Activated naive CD8-positive, alpha-beta T cell treated with anti-CD3 and anti-CD28 coated beads for 36 hours (primary cell): ENCODE measurements at places on chromosomes 1 and 21.
A peak's percentile ranks its signal among the peaks of the same experiment; 100 is the strongest.

DNA sequence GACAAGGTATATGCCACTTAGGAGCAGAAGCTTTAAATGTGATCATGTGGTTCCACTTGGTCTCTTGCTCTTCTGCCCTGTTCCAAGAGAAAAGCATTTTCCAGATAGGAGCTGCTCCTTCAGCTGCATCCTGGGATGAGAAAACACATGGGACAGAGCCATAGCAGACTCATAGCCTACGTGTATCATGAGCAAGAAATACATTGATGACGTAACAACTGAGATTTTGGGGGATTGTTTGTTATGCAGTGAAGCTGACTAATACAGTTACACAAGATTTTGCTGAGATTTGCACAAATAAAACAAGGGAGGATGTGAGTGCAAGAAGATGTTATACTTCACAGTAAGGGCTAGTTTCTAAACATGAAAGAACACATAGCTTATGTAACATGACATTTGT lies 36.0 kb upstream of the IRF2BP2 start:
- DNase-seq: no peak

DNA sequence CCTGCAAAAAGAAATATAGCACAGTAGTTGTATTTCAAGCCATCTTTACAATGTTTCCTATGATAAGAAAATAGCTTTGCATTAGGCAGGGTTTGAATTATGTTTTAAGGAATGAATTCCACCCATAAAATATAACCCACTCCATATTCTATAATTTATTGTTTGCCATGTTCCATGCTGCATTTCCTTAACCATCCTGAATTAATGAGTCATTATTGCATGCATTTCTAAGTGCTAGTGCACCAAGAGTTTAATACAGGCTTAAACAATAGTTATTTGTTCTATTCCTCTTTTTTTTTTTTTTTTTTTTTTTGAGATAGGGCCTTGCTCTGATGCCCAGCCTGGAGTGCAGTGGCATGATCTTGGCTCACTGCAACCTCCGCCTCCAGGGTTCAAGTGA lies 45.2 kb downstream of the MIGA1 start:
- DNase-seq: no peak

DNA sequence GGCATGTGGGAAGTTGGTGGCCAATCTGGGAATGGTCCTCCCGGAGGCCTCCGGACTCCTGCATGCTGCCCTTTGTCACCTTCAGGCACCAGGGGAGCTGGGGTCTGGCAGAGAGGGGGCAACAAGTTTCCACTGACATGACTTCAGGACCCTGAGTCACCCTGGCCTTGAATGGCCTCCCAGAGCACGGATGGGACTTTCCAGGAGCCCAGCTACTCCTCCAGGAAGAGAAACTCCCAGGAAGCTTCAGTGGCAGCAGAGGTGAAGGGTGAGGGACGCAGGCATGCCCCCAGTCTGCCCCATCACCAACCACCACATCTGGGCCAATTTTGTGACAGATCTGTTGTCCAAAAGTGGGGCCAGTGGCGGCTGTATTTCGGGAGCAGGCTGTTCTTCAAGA lies 55.9 kb upstream of the WASF2 start:
- DNase-seq: no peak

GRCh38 chr1:160567858-160568682 lies 11.2 kb downstream of the CD84 start:
- DNase-seq: peak; percentile 71

DNA sequence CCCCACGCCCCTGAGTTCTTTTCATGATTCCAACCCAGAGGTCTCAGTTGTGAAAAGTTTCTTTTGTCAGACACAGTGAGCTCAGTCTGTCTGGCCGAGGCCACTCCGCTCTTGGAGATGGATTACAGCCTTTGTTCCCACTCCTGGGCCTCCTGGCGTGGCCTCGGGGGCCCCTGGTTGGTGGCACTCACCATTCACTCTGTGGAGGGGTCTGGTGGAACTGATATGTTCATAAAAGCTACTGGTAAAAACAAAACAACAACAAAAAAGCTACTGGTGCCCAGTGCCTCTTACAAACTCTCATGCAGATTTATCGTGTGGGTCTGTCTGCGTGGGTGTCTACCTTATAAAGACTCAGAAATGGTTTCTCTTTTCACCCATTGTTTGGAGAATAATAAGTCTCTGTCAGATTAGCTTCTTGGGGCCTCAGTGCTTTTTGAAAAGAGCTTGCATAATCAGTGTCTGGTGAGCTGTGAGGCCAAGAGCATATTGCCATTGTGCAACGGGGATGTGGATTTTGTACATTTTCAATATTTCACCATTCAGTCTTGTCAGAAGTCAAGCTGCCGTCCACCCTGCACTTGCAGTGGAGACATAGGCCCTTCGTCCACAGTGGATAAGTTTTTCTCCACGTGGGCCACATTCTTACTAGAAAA lies 86.7 kb downstream of the GALNT2 start:
- no peak for DNase-seq

GRCh38 chr1:243930822-243931671 lies 81.0 kb upstream of the AKT3 start:
- DNase-seq: no peak
